ENCODE measurements at places on chromosomes 1 and 21.

- no peak for DNase-seq
These were observed 514 bp downstream of the S1PR1 start for GRCh38 chr1:101237229-101237837.

DNA sequence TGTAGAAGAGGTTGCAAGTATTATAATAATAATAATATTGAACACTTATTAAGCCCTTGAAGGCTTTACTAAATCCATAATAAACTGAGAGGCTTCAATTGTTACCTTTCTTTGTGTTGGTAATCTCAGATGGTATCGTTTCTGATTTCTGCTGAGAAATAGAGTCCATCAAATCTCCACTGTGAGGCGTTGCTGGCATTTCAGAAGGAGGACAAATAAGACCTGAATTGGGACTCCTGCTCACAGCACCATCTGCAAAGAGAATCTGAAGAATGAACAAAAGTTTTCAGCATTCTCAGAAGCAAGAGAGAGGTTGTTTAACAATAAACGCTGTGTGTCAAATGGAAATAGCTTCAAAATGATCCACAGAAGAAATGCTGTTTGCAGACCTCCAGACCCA lies 93.7 kb downstream of the WDR3 start:
- no peak for DNase-seq

DNA sequence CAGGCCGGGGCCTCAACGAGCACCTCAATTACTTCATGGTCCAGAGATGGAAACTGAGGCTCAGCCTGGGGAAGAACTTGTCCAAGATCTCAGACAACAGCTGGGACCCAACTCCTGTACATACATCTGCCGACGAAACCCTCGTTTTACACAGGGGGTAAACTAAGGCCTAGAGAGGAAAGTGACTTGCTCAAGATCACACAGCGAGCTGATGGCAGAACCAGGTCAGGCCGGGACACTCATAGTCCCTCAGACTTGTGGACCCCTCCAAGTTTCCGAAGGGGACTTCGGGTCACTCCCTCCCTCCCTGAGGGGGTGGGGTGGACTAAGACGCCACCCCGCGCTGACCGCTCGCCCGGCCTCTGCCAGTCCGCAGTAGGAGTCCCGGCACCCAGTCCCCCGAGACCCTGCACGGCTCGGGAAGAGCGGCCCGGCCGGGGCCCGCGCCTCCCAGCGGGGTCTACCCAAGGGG lies 430 bp downstream of the WASF2 start:
- no peak for DNase-seq

- DNase-seq: no peak
These were observed 575.5 kb downstream of the PLPP3 start for GRCh38 chr1:56003846-56004245.

DNA sequence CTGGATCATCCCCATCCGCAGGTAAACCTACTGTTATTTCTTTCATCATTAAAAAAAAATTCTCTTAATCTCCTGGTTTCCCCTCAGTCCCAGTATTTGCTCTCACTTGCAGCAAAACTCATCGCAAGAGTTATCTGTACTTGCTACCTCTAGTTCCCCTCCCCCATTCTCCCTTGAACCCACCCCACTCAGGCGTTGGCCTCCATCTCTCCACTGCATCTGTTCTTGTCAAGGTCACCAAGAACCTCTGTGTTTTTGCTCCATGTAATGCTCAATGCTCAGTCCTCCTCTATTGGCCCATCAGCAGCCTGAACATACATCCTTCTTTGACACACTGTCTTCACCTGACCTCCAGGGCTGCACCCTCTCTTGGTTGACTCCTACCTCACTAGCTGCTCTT lies 4.6 kb downstream of the PKLR start:
- DNase-seq: no peak

- DNase-seq: no peak
These were observed 640.4 kb downstream of the USP25 start for GRCh38 chr21:16370186-16370585.

DNA sequence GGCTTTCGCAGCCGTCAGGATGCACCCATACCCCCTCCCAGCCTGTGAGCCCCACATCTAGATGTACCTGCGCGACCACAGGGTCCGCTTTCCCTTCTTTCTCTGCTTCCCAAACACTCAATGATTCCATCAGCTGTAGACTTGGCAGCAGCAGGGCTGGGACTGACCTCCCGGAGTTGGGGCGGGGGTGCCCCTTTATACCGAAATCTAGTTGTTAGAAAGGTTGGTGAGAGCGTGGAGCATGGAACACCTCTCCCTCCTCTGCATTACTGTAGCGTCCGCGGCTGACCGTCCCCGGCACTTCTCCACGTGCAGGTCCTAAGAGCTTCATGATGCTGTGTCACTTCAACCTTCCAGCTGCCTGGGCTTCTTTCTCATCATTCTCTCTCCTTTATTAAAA lies 21.1 kb upstream of the ACTRT2 start:
- no peak for DNase-seq

GRCh38 chr1:160307118-160307791 lies 22.3 kb upstream of the PEX19 start:
- no peak for DNase-seq

- no peak for DNase-seq
These were observed 356.5 kb downstream of the MATN1 start for GRCh38 chr1:30366911-30367310.

DNA sequence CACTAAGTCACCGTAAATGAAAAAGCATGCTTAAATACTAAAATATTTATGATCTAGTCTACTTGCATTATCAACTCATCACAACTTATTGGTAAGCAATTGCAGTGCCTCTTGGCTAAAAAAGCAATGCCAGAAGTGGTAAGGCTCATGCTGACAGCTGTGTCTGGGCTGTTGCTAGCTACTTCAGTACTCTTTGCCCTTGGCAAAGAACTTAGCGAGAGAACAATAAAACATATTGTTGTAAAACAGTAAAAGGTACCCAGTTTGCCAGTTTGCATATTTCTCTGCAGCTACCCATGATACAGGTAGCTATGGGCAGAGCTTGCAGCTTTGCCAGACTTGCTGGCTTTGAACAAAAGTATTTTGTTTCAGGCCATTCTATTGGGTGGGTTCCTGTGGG lies 73.1 kb downstream of the ATP6V1G3 start:
- DNase-seq: no peak

DNA sequence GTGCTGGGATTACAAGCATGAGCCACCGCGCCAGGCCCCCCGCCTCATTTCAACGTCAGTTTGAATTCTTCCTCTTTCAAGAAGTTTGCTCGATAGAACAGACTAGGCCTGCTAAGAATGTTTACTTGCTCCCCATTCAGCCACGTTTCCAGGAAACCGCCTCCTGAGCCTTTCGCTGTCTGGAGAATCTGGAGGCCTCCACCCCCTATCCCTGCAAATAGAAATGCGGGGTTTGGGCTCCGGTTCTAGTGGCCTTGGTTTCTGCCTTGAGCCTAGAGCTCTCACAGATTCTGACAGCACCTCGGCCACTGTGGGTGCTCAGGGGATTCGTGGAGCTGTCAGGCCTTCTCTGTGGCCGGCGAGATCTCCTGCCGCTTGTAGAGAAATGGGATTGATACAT lies 84.3 kb downstream of the UBIAD1 start:
- DNase-seq: no peak

GRCh38 chr1:202615501-202616354 lies 94.5 kb downstream of the SYT2 start:
- no peak for DNase-seq

All from activated CD4-positive, alpha-beta memory T cell treated with anti-CD3 and anti-CD28 coated beads for 36 hours (primary cell).